Endothelial cell of umbilical vein (primary cell): ENCODE measurements at places on chromosomes 6 and 20. TPM values are rescaled to one million over a fixed set of nuclear protein-coding genes. Genes with fewer than 3 reads are reported as not detected.

DNA sequence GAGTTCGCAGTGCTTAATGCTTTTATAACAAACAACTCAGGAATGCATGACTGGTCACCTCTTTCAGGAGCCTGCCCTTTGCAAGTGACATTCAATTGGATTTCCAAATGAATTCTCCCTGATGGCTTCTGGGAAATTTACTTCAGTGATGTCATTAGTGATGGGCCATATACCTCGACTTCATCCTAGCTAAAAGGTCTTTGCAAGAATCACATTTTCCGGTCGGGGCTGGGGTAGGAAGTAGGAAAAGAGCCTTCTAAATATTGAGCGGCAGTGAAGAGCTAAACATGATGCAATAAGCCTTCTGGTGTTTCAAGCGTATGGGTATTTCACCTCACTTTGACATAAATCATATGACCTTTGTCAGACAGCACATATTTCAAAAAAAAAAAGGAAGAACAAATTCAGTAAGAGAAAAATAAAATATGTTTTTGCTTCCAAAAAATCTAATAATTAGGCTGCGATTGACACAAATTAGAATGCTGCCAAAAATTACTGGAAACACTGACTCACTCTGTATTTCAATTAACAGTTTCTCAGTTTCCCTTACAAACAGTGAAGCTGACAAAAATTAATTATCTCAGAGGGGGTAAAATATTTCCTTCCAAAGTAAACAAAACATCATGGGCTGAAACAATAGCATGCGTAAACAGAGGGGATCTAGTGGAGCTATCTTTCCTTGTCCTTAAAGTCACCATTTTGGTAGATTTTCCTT, 39.8 kb downstream of the ADTRP start:
- DNase-seq = peak; percentile 62

HUS1B gene
- polyA plus RNA-seq = 0.25 and 0.33 TPM in 2 replicates

DNA sequence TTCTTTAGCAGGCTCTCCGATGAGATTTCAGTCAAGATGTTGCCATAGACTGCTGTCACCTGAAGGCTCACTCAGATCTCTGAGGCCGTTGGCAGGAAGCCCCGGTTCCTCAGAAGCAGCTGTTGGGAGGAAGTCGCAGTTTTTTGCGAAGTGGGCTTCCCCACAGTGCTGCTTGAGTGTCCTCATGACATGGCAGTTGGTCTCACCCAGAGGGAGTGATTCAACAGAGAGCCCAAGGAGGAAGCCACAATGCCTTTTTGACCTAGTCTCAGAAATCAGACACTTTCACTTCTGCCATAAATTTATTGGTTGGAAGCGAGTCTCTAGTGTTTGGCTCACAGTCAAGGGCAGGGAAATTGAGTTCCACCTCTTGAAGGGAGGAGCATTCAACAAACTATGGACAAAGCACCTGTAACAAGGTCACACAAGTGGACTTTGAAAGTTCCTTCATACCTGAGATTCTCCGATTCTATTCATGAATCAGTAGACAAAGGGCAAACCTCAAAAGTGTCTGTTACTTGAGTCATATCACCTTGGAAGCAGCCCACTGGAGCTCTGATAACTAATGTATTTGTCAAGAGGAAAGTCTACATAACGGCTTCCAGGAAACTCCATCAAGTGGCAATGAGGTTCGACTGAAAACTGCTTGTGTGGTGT, 208.3 kb downstream of the TASP1 start:
- DNase-seq = no peak

DNA sequence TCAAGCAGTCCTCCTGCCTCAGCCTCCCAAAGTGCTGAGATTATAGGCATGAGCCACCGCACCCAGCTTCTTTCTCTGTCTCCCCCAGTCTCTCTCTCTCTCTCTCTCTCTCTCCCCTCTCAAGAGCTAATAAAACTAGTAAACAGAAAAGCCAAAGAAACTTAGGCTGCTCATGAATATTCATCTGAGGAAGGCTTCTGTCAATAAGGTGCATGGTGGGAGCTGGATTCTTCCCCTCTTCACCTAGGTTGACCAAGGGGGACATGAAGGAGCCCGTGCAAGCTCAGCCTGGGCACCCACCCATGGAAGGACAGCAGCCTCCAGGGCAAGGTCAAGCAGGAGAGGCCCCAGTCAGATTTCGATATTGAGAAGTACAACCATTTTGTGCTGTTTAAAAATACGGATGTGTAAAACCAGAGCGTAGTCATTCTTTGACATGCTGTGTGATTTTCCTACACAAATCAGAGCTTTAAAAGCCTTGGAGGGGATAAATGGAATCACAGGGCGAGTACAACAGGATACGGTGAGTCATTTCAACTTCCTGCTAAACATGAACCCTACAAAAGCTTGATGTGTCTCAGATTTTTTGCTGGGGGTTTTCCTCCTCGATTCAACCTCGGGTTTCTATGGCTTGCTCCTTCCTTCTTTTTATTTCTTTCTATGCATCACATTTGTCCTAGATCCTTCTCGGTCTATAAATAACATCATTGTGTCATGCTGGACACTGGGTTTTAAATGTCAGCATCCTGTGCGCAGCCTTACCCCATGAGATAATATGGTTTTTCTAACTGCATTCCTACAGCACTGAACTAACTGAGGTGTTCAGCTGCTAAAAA, 368.9 kb upstream of the JARID2 start:
- DNase-seq = peak; percentile 88

ENPP5 gene
- polyA plus RNA-seq = not detected in 2 replicates

DNA sequence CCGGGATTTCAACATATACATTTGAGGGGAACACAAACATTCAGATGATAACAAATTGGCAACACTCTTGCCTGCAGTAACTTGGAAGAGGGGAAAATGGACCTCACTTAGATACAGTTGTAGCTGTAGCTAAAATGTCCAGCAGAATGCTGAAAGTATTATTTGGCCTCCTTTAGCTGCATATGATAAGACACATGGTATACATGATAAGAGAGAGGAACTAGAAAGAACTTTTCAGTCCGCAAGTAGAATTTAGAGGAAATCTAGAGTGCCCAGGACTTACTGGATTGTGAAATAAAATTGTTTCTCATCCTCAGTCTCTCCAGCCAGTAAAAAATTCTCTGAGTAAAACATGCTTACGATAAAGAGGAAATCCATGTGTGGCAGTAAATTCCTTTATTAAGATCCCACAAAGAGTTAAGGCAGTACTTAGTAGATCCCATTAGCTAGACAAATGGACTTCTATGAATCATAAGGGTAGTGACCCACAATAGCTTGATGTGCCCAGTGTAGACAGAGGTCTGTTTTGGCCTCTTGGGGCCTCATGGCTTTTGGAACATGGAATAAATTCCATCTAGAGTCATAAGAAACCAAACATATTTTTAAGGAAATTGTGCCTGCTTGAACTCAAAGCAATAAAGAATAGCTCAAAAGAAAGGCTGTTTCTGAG, 87.9 kb upstream of the RBM24 start:
- no peak for DNase-seq

- no peak for DNase-seq
Observed at GRCh38 chr6:36349240-36349639, 12.6 kb upstream of the BNIP5 start.

HLA-DOB gene
- polyA plus RNA-seq = 0.10 and 0.54 TPM in 2 replicates

- DNase-seq = no peak
Observed at GRCh38 chr20:61850457-61850856, 215.2 kb downstream of the TAF4 start.

GRCh38 chr20:63167918-63168520, 47.9 kb downstream of the YTHDF1 start:
- no peak for DNase-seq

- no peak for DNase-seq
Observed at GRCh38 chr6:150253489-150253888, 110.6 kb downstream of the PPP1R14C start.

EYA4 gene
- polyA plus RNA-seq = not detected in 2 replicates

EFCAB8 gene
- polyA plus RNA-seq = 0.01 and 0.08 TPM in 2 replicates

DNA sequence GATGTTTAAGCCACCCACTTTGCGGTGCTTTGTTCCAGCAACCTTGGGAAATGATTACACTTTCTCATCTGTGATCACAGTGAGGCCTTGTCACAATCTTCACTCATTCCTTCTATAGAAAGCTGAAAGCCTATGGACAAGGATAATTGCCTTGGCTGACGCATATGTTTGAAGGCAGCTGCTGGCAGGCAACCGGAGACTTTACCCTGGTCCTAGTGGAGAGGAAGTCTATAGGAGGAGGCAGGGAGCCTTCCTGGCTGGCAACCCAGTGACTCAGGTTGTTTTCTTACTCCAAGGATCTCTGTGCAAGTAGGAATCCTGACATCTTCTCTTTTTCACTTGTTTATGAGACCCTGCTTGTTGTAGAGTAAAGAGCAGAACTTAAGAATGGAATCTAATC, 34.1 kb upstream of the ESR1 start:
- peak; percentile 41 for DNase-seq

- DNase-seq = peak; percentile 70
Observed at GRCh38 chr20:4978050-4978918, 23.0 kb downstream of the SLC23A2 start.

CCHCR1 gene
- polyA plus RNA-seq = 12.0 and 12.8 TPM in 2 replicates

DNA sequence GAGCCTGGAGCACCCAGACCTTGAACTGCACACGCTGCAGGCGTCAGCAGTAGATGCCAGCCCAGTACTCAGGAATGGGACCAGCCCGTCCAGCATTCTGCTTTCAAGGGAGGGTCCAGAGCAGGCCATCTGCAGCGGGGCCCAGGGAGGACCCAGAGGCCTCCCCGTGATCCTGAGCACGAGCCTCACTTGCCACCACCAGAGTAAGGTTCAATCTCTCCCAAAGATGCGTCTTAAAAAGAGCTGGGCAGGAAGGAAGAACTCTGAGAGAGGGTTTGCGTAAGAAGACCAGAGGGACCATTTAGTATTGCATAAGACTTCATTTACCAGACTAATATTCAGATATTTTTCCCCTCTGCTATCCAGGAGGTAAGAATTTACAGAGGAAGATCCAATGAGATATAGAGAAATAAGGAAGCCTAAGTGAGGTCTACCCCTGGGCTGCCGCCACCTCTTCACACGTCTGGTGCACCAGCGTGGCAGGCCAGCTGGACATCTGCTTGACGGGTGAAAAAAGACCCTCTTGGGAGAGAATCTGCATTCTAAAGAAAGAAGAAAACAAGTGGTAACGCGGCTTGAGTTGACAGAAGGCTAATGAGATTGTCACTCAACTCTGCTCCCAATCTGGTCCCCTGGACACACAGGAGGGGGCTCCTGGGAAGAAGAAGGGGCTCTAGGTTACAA, 107.3 kb downstream of the PRND start:
- no peak for DNase-seq

DNA sequence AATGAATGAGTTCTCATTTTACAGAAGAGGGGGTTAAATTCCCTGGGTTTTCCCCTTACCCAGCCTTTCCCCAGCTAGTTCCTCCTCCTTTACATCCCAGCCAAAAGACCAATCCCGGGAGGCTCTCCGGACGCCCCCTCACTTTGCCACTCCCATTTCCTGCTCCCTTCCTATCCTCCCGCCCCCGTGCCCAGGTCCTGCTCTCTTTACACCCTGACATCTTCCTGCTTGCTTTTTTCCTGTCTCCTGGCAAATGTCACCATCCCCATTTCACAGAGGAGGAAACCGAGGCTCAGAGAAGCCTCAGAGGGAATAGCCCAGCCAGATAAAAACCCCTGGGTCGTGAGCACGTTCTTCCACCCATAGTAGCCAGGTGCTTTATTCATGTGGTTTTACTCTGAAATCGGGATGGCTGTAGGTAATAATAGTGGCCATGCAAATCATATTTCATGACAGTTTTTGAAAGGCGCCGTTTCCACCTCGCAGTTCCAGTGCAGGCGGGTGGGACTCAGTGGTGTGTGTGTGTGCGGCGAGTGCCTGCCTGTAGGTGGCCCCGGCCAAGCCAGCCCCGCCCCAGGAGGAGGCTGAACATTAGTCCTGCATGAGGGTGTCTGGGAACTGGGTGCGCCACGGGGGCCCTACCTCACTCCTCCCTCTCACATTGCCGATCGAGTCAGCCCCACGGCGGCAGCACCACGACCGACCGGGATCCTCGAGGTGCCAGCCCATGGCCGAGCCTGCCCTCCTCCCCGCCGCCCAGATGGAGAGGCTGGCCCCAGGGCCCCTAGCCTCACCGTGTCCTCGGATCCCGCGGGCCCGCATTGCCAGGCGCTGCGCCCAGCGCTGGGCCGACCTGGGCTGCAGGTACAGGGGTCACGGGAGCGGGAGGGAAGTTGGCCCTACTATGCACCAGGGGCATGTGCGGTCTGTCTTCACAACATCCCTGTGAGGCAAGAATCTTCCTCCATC, at the start of gene ARHGAP40:
TSS of gene ARHGAP40 (plus strand) at position 594 of the 969 bp plus-strand sequence.
- DNase-seq = no peak

DLK2 gene
- 0.36 and 0.38 TPM in 2 replicates for polyA plus RNA-seq

GRCh38 chr6:168496139-168496996, 55.4 kb downstream of the SMOC2 start:
- no peak for DNase-seq

DNA sequence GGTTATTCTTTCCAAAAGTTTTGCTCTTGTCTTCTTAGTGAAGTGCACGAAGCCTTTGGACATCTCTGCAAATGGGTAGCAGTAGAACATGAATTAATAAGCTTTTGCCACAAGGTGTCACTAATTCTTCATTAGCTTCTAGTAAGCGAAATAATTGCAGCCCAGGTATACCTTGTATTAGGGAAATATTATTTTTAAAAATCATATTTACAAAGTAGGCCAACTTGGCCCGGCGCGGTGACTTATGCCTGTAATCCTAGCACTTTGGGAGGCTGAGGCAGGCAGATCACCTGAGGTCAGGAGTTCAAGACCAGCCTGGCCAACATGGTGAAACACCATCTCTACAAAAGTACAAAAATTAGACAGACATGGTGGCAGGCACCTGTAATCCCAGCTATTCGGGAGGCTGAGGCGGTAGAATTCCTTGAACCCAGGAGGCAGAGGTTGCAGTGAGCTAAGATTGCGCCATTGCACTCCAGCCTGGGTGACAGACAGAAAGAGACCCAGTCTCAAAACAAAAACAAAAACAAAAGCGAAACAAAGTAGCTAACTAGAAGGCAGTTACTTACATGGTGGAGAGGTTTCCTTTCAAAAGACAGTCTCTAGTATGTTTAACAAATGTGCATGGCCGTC, 8.8 kb upstream of the RSPH3 start:
- DNase-seq = peak; percentile 30

DNA sequence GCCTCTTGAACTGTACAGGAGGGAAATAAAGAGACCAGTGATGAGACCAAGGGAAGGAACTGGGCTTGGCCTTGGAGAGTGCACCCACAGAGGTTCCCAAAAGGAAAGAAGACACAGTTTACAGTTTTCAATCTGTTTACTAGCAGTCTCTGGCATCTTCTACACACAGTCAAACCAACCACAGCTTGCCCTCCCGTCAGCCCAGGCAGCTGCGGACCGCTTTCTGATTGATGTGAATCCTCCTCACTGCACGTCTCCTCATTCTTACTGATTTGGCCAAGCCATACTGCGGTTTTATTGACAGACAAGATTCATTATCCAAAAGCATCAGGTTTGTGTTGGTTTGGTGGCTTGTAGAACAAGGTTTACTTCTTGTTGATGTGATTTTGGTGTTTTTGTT, 104.5 kb upstream of the ASF1A start:
- no peak for DNase-seq

- no peak for DNase-seq
Observed at GRCh38 chr6:4585682-4586468, 190.3 kb upstream of the CDYL start.

GRCh38 chr6:168625602-168626001, 184.6 kb downstream of the SMOC2 start:
- no peak for DNase-seq

- peak; percentile 74 for DNase-seq
Observed at GRCh38 chr6:149236589-149236988, 80.9 kb upstream of the TAB2 start.

- DNase-seq = no peak
Observed at GRCh38 chr20:55424476-55424875, 580.8 kb downstream of the CBLN4 start.
